CMK (cell line): ENCODE measurements at places on chromosomes 13 and 19.

DNA sequence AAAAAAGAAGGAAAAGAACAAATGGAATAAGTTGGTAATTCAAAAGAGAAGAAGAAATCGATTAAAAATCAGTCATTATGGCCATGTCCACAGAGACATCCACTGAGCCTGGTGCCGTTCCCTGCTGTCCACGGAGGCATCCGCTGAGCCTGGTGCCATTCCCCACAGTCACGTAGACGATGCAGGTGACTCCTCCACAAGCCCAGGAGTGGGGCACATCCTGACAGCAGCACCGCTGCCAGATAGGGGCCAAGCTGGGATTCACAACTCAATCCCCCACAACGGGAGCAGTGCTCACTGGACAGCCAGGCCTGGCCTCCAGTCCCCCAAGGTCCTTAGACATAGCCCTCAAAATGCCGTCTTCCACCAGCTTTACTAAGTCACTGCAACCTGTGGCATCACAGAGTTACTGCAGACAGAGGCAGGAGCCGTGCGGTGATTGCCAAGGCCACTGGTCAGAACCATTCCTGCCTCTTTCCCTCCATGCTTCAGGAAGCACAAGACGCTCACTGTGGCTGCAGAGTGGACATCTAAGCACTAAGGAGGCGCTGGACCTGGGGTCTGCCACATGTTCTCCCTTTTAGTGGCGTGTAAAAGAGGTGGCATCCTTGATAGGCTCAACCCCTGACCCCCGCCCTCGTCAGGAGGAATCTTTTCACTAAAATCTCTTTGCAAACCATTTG lies 131.5 kb upstream of the SPACA7 start:
- DNase-seq = no peak

DNA sequence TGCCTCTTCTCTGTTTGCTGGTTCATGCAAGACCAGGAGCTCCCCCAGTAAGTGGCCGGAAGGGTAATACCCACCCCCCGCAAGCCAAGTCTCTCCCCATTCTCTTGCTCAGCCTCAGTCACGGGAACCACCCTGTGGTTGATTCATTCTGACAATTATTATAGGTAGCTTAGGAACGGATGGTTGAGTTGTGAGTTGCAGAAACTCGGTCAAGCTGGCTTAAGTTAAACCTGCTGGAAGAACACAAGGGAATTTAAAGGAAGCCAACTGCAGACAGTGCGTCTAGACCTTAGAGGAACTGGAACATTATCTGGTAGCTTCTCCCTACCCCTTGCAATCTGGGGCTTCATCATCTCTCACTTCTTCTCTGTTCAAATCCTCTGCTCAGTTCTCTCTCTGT lies 8.9 kb downstream of the FPR1 start:
- no peak for DNase-seq

DNA sequence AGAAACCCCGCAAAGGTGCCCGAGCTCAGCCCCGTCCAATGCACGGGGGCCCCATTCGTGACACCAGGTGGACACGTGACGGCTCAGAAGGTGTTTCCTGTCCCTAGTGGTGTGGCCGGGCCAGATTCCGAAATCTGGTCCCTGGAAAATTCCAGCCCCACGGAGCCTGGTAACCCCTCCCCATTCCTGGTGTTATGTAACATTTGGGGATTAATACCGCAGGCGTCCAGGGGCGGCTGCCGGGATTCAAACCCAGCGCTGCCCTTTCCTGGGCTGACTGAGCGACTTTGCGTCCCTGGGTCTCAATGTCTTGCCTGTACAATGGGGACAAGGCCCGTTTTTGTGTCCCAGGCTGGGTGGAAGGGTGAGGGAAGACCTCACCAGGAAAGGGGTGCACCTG lies 1.0 kb upstream of the PLK5 start:
- DNase-seq = no peak

GRCh38 chr13:45108716-45109101 lies 11.6 kb upstream of the GTF2F2 start:
- no peak for DNase-seq

DNA sequence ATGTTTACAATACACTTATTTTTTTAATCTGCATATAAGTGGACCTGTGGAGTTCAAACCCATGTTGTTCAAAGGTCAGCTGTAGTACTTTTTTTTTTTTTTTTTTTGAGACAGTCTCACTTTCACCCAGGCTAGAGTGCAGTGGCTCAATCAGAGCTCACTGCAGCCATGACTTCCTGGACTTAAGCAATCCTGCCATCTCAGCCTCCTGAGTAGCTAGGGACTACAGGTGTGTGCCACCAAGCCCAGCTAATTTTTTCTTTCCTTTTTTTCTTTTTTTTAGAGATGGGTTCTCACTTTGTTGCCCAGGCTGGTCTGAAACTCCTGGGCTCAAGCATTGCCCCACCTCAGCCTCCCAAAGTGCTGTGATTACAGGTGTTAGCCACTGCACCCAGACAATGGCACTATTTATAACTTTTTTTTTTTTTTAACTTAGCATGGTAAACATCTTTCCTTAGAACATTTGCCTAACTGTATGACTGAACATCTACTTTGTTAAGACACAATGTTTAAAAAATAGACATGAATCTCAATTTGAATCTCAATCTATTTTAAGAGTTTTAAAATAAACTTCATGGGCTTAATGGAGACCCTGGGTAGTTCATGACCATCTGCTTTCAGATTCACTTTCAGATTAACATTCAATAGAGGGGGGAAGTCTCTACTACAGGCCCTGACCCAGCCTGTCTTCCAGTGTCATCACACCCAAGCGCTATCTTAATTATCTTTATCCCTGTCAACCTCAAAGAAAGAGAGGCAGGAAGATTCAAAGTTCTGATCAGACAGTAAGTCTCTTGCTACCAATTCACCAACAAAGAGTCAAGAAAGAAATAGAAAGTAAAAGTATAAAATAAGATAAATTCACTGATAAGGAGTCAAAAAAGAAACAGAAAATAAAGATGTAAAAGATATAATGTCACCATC lies 97.7 kb upstream of the DOCK9 start:
- no peak for DNase-seq

DNA sequence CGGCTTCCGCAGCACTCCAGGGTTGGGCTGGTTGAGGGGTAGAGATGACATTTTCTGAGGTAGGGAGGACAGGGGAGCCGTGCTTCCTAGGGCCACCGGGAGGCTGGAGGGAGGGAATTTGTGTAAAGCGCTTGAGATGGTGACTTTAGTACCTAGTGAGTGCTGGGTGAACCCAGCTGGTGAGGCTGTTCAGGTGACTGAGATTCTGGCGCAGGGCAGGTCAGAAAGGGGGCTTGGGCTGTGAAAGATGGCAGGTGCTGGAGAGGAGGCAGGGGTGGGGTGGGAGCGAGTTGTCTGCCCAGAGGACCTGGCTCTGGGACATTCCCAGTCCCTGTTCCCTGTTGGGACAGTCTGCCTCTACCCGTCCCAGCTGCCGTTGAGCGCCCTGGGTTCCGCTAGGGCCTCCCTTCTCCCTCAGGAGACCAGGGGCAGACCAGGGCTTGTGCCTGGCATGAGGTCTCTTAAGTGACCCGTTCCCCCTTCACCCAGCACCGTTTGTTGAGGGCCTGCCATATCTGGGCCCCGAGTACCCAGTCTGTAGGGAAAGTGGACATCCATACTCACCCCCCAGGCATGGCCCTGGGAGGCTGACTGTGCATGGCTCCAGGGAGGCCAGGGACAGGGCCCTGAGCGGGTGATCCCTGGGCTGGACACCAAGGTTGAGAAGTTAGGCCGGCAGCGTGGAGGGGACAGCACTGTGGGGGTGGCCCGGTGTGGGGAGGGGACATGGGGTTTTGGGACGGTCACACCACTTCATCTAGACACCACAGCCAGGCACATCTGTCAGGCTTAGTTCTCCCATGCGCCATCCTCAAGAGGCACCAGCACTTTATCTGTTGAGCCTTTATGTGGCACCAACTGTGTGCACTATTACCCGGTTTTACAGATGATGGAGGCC lies 5.0 kb downstream of the PTOV1 start:
- no peak for DNase-seq

GRCh38 chr13:51137250-51137649 lies 26.2 kb upstream of the C13orf42 start:
- DNase-seq = no peak

DNA sequence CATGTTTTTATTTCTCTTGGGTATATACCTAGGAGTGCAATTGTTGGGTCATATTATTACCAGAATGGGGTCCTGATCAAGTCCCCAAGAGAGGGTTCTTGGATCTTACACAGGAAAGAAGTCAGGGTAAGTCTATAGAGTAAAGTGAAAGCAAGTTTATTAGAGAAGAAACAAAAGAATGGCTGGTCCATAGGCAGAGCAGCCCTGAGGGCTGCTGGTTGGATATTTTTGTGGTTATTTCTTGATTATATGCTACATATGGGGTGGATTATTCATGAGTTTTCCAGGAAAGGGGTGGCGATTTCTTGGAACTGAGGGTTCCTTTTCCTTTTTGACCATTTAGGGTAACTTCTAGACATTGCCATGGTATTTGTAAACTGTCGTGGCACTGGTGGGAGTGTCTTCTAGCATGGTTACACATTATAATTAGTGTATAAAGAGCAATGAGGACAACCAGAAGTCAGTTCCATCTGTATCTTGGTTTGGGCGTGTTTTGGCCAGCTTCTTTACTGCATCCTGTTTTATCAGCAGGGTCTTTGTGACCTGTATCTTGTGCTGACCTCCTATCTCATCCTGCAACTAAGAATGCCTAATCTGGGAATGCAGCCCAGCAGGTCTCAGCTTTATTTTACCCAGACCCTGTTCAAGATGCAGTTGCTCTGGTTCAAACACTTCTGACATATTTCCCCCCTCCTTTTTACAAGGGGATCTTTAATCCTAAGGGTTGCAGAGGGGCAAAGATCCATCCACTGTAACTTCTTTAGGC lies 41.1 kb downstream of the CEACAM1 start:
- DNase-seq = no peak

DNA sequence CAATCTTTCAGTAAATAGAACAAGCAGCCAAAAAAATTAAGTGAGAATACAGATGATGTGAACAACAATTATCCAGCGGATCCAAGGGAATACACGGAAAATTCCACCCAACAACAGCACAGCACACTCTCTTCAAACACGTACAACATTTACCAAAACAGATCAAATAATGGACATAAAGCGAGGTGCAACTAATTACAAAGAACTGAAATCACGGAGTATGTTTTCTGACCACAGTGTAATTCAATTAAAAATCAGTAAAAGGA lies 26.2 kb downstream of the MIER2 start:
- DNase-seq = no peak

- DNase-seq = no peak
Measured at GRCh38 chr19:27770095-27770494, 1442.9 kb downstream of the UQCRFS1 start.

- no peak for DNase-seq
Measured at GRCh38 chr19:1691589-1692290, 39.3 kb upstream of the TCF3 start.
